Stimulated activated CD8-positive, alpha-beta memory T cell treated with anti-CD3 and anti-CD28 coated beads, Interleukin-15, amount 100 ng/mL, for 48 hours (primary cell): ENCODE measurements at places on chromosomes 11 and 22.

DNA sequence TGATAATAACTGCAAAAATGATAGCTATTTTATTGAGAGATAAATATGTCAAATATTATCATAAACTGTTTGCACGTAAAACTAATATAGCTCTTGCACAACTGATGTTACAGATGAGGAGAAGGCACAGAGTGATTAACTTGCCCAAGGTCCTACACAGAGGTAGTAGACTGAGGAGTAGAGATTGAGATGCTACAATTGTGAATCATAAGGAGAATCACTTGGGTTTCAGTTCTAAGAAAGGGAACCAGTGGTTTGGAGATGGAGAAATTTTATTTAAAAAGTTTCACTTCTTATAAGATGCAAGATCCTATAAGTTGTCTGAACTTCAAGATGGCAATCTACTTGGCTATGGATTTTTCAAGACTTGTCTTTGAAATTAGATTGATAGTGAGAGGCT is 224.8 kb upstream of the RAG2 start:
- no peak for DNase-seq

DNA sequence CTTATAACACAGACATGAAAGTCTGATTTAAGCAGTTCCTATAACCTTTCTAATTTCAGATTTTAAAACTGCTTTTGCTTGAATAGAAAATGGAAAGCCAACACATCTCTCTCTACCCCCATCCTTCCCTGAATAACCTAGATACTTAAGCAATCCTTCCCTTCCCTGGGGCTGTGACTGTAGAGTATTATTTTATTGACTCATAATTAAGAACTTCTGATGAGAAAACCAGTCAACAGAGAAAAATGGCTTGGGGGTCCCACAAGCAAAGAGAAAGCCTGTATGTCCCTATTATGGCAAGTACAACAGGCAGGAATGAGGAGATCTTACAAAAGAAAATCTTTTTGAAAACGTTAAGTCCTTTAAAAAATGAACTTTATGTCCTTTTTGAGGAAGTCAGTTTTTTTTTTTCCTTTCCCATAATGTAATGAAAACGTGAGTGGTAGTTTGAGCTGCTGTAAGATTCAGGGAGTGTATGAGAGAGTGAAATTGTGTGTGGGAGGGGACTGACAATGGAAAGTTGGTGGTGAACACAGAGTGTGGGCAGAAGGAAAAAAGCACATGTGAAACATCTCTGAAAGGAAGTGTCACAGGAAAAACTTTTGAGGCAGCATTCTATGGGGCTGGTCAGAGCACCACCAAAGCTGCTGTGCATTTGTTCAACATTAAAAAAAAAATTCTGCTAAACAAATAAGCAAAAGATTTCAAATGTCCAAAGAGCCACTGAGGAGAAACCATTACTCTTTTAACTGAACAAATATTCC is 154.6 kb downstream of the MAML2 start:
- DNase-seq: no peak

GRCh38 chr22:46084943-46085827 is 65.1 kb upstream of the PPARA start:
- DNase-seq: no peak

DNA sequence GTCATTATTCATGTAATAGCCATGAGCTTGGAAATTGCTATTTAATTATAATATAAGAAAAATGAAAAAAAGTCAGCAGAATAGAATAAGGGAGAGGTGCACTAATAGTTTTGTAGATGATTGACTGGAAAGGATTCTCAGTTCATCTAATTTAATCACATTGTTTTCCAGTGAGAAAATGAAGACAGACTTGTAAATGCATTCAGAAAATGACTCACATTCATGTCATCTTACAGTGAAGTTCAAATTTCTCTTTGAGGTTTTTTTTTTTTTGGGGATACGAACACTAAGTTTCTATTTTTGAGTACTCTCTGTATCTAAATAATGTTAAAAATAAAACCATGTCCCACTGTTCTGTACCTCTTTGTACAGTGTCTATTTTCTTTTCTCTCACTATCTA is 18.5 kb upstream of the OR4A16 start:
- DNase-seq: no peak

GRCh38 chr11:2929950-2930703 is 907 bp upstream of the PHLDA2 start:
- peak; percentile 37 for DNase-seq

GRCh38 chr22:38858492-38858891 is 13.5 kb downstream of the CBX6 start:
- DNase-seq: no peak

DNA sequence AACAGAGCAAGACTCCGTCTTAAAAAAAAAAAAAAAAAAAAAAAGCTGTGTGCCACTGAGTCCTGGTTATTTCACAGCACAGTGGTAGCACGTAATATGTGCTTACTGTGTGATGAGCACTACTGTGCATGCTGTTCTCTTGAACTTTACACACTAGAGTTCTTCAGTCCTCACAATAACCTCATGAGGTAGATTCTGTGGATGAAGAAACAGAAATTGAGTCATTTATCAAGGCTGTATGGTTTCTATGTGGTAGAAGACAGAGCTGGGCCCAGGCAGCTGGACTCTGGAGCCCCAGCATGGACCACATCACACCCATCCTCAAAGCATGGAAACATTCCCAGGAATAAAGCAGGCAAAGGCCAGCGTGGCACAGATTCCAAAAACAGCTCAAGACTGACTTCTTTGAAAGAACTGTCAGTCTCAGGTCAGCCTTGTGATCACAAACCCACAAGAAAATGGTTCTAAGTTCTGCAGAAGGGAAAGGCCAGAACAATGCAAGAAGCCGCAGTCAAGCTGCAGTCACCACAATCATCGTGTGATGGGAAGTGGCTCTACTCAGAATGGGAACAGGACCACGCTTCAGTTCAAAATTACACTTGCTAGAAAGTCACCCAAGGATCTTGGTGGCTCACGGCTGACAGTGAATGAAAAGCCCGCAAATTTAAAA is 49.5 kb downstream of the MICAL3 start:
- peak; percentile 42 for DNase-seq

- DNase-seq: no peak
Measured at GRCh38 chr11:12179531-12179930, 69.1 kb downstream of the MICAL2 start.

- no peak for DNase-seq
Measured at GRCh38 chr11:74154620-74155281, 16.1 kb downstream of the C2CD3 start.

- no peak for DNase-seq
Measured at GRCh38 chr22:40313007-40313406, 33.3 kb upstream of the ADSL start.

GRCh38 chr11:126268708-126269579 is at the start of the genes FOXRED1 and SRPRA:
FOXRED1 (plus strand) TSS chr11:126269154; CDS start chr11:126269207, 53 bp downstream.
SRPRA (minus strand) TSS chr11:126268895; CDS start chr11:126268804, 91 bp downstream.
- DNase-seq: peak; percentile 100

GRCh38 chr22:26065847-26066246 is 103.4 kb upstream of the SEZ6L start:
- no peak for DNase-seq

- DNase-seq: no peak
Measured at GRCh38 chr11:1784761-1785650, 21.3 kb upstream of the CTSD start.

DNA sequence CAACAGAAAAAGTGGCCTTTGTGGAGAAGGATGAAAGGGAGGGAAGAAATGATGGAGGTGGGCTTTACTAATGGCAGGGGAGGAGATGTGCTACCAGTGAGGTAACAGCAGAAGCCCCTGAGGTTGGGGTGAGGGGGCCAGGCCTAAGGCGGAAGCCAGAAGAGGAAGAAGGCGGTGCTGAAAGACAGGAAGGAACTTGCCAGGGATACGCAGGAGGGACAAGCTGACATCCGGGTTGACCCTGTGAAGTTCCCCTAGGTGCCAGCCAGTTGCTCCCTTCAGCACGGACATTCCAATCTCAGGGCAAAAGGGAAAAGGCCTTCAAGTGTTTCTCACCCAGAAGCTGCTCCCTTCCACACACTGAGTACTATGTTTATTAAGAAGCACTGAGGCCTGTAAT is 2.3 kb upstream of the TIRAP start:
- DNase-seq: no peak

DNA sequence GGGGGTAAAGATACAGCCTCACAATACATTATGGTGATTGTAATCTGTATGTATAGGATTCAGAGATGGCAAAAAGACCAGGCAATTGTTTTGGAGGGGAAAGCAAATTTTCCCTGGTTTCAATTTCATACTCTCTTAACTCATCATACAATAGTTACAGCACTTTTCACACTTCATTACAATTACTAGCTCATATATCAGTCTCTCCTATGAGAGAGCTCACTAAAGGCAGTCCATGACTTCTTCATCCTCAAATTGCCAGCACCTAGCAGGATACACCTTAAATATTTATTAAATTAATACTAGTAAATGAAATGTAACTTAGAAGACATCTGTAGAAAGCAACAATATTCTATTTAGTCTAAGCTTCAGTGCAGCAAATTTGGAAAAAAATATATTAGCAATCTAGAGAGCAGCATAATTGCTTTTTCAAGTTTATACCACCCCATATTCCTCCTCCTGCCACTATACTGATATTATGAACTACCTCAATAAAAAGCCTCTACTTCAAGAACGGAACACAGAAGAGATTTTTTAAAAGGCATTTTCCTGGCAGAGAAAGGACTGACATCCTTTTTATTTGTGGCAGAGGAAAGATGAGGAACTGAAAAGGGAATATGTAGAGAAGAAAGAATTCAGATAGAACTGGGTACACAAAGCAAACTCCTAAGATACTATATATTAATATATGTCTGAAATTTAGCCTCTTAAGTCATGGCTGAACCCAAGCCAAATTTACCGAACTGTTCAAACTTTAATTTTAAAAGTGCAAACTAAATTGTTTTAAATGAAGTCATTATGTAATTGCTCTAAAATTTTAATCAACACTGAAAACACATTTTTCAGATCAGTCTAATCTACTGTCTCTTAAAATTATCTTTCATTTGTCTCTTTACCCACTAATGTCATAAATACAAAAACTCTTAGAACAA is 27.7 kb downstream of the PICALM start:
- no peak for DNase-seq

- no peak for DNase-seq
Measured at GRCh38 chr22:27628341-27628740, 173.2 kb downstream of the MN1 start.

DNA sequence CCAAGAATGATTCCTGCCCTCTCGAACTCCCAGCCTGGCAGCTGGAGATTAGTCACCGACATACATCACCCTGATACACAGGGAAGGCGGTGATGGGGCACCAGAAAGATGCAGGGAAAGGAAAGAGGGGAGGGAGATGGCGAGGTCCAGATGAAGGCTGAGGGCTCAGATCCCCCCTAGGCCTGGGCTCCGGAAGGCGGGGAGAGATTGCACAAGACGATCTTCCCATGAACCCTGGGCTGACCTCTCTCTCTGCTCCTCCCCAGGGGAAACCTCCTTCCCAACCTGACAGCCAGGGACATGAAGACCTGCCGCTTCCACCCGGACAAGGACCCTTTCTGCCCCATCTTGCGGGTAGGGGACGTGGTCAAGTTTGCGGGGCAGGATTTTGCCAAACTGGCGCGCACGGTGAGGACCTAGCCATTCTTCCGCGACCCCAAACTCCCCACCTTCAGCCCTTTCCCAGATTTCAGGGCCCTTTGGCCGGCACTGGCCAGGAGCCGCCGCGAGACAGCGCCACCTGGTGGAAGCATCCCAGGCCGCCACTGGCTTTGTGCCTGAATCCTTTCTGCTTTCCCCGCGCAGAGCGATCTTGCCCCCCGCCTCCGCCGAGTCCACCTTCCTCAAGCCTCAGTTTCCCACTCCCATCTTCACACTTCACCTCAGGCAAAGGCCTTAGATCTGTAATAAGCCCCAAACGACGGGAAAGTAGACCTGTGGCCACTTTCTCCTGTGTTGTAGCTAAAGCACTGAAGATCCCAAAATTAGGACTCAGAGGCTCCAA is 11.5 kb downstream of the P2RX3 start:
- DNase-seq: peak; percentile 21

DNA sequence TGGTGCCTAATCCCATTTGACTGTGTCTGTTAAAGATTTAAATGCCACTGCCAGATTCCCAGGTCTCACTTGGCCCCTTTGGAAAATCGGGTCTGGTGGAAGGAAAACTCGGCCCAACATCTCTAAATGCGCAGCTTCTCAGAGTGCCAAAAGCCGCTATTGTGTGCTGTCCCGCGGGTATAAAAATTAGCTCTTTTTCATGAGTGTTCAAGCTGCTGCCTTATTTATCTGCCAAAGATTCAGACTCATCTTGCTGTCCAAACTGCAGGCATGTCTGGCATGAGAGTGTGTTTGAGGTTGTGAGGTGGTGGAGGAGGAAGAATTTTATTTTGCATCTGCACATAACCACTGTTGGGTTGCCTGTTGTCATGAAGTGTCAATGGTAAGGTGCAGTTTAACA is 91.4 kb downstream of the NELL1 start:
- DNase-seq: no peak

GRCh38 chr22:49365191-49365837 is 462.4 kb downstream of the BRD1 start:
- DNase-seq: no peak

- DNase-seq: no peak
Measured at GRCh38 chr11:58028687-58029411, 1.9 kb upstream of the OR6Q1 start.

DNA sequence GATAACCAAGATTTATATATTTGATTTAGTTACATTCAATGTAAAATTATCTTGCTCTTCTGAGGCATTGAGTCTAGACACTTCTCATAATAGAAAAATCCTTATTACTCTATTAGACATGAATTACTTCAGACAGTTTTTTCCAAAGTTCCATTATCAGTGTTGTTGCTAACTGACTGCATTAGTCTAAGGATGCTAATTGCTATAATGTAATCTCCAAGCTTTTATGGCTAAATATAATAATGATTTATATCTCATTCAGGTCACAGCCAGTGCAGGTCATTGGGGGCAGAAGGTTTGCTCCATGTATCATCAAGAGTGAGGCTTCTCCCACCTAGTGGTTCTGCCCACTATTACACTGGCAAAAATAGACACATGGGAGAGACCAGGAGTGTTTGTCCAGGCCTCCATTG is 377.2 kb upstream of the DDI1 start:
- DNase-seq: no peak

DNA sequence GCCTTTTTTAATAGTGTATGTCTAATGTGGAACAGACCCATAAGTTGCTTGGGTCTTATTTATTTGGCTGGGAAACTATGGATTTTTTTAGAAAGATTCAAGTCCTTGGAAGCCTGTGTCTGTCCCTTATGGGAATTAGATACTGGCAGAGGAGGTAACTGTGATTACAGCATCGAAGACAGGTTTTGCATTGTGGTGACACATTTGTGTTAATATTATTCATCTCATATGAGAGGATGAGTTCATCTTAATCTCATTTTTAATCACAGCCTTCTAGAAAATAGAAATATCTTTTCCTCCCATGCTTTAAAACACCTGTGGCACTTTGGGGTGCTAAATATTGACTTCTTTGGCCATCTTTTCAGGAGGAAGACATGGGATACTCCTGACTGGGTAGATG is 9.2 kb downstream of the TAB1 start:
- DNase-seq: no peak

- DNase-seq: no peak
Measured at GRCh38 chr11:104679258-104679657, 219.0 kb downstream of the CASP12 start.

GRCh38 chr22:49570032-49570848 is 257.4 kb downstream of the BRD1 start:
- DNase-seq: no peak
